Stimulated activated CD4-positive, alpha-beta T cell treated with anti-CD3 and anti-CD28 coated beads, TNF-alpha, amount 100 ng/mL, for 4 hours (primary cell): ENCODE measurements at places on chromosomes 7 and 10.

- no peak for DNase-seq
Measured at GRCh38 chr7:65798111-65799075, 74.5 kb upstream of the VKORC1L1 start.

- no peak for DNase-seq
Measured at GRCh38 chr7:156950381-156950858, 908 bp downstream of the NOM1 start.

DNA sequence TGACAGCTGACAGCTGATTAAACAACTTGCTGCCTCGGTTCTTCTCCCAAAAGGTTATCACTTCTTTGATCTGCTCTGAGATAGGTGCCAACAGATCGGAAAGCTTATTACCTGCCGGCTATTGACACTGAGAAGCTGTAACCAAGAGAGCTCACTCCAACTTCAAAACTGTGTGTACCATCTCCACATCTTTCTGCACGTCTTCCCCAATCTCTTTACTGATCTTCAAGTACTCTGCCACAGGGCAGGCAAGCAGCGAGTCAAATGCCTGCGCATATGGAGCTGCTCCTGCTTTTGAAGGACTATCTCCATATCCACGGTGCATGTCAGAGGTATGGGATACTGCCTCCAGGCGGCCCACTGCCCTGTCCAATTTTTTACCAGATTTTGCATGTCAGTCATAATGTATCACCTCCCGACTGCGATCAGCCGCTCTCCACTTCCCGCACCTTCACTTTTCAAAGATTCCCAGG is 352 bp upstream of the ZNF485 start:
- no peak for DNase-seq

DNA sequence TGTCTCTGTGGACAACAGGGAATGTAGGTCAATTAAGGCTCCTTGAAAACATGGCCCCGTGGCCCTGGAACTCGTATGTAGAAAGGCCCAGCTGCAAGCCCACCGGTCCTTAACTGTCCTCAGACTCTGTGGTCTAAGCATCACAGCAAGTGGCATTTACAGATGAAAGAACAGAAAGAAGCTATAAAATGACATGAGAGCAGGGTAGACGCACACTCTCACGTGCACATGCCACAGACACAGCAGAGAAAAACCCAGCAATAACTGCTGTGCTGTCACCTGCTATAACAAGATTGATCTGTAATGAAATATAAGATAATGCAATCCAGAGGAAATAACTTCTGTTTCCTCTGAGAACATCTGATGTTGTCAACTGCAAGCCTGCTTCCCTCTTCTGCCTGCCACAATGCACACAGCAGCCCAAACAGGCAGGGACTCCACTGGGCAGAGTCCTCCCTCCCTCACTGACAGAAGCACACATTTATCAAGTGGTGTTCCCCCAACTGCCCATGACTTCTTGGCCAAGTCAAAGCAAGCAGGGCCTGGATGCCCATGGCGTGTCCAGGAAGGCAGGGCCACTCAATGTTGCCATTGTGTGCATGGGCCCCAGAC is 63.9 kb downstream of the GFRA1 start:
- no peak for DNase-seq

DNA sequence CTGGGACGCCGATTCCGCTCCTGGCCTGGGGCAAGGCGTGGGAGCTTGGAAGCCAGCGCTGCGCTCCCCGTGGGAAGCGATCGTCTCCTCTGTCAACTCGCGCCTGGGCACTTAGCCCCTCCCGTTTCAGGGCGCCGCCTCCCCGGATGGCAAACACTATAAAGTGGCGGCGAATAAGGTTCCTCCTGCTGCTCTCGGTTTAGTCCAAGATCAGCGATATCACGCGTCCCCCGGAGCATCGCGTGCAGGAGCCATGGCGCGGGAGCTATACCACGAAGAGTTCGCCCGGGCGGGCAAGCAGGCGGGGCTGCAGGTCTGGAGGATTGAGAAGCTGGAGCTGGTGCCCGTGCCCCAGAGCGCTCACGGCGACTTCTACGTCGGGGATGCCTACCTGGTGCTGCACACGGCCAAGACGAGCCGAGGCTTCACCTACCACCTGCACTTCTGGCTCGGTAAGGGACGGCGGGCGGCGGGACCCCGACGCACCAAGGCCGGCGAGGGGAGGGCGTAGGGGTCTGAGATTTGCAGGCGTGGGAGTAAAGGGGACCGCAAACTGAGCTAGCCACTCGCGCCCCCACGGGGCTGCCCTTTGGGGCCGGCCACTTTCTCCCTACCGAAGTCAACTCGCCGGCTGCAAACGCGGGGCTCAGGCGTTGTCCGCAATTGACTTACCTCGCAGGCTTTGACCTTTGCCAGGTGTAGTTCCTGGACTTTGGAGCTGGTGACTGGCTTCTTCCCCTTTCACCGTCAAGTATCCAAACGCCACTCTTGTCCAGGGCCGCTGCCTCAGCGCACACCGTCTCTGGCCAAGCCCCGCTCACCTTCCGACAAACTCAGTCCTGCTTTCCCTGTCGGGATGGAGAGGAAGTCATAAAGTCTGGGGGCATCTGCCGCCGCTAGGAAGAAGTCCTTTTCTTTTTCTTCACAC is at the start of gene SCIN:
Gene SCIN (plus strand): TSS at position 187 of the 928 bp plus-strand sequence. CDS start 67 bp downstream, at position 254.
- no peak for DNase-seq

DNA sequence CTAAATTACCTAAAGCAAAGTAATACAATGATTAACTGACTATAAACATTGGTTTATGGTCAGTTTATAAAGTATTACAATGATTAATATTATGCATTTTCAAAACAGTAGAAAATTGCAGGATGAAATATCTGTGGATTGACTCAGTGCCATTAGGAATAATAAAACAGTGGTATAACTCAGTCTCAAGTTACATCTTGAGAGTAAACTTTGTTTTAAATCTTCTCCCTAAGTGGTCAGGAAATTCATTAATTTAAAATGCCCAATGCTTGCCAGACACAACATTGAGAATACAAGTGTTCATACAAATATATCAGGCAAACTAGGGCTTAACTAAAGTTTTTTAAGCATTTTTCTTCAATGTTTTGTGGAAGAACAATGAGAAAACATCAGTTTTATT is 257.8 kb downstream of the ETV1 start:
- no peak for DNase-seq

- no peak for DNase-seq
Measured at GRCh38 chr7:46218461-46219200, 297.6 kb upstream of the IGFBP3 start.

DNA sequence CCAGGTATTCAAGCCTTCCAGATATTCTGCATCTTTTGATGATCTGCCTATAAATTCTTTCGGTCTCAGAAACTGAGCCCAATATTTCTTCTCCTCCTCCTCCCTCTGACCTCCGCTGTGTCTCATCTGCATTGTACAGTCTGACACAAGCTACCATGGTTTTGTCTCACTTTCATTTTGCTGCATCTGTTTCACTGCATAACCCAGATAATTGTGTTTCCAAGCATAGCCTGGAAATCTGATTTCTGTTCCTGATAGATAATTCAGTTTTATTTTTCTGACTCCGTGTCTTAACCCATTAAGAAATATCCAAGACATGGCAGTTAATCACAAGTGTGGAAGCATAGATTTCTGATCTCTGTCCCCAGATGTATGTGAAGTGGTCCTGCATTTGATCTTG is 374.2 kb upstream of the SEMA3A start:
- DNase-seq: no peak

GRCh38 chr7:95322396-95322795 is 1.9 kb downstream of the PON1 start:
- no peak for DNase-seq

DNA sequence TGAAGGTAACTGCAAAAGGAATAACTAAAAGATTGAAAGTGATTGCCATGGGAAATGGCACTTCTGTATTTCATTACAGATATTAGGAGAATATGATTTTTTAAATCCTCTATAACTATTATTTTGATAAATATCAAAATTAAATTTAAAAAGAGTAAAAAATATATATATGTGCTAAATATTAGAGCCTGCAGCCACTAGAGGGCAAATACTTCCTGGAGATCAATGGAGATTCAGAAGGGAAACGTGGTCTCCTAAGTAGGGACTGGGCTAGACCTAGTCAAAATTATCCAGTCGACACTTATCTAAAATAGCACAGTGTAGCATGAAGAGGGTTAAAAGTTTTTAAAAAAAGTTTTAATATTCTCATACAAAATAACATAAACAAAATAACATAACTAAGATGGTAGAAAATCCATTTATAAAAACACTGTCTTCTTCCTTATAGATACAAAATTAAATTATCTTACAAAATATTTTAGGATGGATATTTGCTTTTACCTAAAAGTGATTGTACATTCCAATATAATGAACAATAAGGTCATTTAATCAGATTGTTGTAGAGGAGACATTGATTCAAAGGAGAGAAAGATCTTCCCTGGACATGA is 434.3 kb downstream of the MDFIC start:
- DNase-seq: no peak

- DNase-seq: no peak
Measured at GRCh38 chr7:104914421-104914820, 99.6 kb upstream of the KMT2E start.

- no peak for DNase-seq
Measured at GRCh38 chr10:43120929-43121314, 17.3 kb upstream of the CSGALNACT2 start.

DNA sequence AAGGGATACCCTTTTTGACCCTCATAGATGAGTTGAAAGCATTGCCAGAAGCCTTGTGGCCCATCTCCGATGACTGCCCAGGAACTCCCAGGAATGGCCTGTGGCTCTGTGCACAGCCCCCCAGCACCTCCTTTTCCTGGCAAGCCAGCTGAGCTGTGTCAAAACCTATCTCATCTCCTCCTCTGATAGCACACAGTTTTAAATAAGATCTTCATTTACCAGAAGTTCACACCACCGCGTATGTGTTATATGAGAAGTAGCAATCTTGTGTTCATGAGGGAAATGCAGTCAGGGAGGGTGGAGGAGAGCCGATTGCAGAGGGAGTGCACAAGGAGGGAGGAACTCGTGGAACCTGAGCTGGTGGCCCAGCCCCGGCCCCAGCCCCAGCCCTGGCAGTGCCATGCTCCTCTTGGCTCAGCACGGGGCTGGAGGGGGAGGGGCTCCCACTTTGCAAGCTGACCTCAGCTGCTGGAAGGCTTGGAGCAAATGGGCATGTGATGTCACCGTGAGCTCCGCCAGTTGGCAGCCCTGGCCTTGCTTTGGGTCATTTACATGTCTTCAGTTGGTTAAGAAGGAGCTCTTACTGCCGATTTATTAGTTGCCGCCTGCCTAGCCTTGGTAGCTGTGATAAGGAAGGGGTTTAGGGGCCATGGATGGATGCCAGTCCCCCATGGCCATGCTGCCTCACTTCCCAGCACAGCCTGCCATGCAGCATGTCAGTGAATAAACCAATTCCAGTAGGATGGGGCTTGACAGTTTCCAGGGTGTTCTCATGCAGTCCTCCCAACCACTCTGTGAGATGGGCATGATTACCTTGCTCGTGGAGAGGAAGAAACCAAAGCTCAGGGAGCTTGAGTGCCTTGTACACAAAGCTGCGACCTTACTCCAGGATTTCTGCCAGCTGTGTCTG is 20.0 kb downstream of the UNC5B start:
- no peak for DNase-seq

- no peak for DNase-seq
Measured at GRCh38 chr10:87794285-87794684, 23.7 kb downstream of the ATAD1 start.

DNA sequence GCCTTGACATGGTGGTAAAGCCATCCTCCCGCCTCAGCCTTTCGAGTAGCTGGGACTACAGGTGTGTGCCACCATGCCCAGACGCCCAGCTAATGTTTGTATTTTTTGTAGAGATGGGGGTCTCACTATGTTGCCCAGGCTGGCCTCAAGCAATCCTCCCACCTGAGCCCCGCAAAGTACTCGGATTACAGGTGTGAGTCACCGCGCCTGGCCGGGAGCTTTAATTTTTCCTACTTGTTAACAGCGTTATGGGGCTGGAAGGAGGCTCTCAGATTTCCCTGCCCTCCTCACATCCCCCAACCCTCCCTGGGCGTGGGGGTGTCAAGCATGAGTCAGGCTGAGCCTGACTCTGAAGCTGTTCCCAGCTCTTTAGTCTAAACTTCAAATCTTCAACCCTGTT is 8.3 kb downstream of the ALKBH4 start:
- DNase-seq: no peak

DNA sequence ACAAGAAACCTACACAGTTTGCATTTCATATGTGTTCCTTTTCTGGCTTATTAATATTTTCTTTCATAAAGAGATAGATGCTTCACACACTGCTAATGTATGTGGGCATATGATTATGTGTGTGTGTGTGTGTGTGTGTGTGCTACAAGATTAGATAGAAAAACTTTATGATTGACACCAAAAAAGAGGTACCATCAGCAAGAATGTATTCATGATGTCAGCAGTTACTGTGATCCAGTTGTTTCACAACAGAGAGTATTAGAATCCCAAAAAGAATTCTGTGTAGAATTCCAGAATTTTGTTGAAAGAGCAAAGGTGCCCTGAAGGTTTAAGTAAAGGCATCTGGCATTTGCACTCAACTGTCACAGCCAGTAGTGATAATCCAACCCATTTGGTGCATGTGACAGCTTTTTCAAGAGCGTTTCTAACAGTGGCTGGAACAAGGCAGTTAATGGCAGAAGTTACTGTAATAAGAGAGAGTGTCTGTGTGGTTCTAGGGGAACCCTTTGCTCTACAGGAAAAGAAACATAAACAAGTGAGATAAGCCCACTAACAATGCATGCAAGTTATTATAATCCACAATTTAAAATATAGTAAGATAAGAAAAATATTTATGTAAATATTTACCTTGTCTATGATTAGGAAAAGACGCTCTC is 16.6 kb downstream of the RELN start:
- no peak for DNase-seq

- no peak for DNase-seq
Measured at GRCh38 chr7:113810080-113810744, 108.6 kb downstream of the PPP1R3A start.

DNA sequence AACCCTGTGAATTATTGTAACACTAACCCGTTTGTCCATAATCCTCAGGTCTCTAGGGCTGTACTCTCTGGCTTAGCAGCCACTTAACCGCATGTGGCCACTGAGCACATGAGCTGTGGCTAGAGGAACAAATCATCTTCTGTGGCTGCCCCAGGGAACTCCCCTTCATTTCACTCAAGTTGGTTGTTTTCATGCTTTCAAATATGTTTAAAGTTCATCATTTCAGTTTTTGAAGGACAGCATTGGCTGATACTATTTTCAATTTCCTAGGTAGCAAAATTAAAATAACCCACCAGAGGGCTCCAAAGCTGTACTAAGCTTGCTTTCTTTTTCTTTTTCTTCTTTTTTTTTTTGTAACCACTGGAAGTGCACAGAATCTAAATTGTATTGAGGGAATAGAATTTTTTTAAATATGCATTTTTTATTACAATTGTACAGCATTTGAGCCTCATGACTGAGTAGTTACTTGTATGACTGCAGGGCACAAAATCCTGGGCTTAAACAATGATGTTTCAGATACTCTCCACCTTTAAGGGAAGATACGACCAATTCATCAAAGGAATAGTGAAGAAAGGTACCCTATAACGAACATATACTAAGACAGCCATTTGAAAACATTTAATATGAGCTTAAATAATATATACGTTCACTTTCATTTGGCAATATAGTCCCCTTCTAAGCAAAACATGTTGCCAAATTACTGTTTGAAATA is 38.6 kb downstream of the MRC1 start:
- DNase-seq: no peak
